ENCODE measurements at places on chromosomes 4 and X.

GRCh38 chr4:115279330-115279729 lies 165.9 kb upstream of the NDST4 start:
- DNase-seq: no peak

- no peak for DNase-seq
Observed at GRCh38 chrX:68938244-68939004, 109.6 kb downstream of the EFNB1 start.

- no peak for DNase-seq
Observed at GRCh38 chr4:84697615-84698201, 114.8 kb downstream of the CDS1 start.

DNA sequence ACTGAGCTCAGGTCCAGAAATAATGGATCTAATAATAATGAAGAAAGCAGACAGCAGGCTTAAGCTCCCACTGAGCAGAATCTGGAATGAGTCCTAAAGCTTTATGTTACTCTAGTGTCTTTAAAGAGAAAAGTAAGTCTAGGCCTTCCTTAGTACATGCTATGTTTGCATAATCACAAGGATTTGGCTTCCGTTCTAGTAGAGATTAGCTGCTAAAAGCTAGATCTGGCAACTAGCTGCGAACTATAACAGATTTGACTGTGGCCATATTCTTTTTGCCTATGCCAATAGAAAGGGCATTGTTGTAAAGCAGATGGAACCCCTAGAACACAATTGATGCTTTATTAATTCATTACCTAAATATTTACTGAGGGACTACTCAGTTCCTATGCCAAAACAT lies 19.0 kb downstream of the COX7B2 start:
- no peak for DNase-seq

Measured in CD4-positive, alpha-beta T cell treated with Interleukin-2 at 100 ng/mL for 4 hours (primary cell).